Small intestine (tissue), 16 donors: ENCODE measurements at places on chromosomes 16 and 17.

GRCh38 chr16:75640598-75640997 lies 6.9 kb downstream of the KARS1 start:
- DNase-seq = no peak

- DNase-seq = no peak
Measured at GRCh38 chr17:31533546-31534155, 142.2 kb downstream of the RAB11FIP4 start.

DNA sequence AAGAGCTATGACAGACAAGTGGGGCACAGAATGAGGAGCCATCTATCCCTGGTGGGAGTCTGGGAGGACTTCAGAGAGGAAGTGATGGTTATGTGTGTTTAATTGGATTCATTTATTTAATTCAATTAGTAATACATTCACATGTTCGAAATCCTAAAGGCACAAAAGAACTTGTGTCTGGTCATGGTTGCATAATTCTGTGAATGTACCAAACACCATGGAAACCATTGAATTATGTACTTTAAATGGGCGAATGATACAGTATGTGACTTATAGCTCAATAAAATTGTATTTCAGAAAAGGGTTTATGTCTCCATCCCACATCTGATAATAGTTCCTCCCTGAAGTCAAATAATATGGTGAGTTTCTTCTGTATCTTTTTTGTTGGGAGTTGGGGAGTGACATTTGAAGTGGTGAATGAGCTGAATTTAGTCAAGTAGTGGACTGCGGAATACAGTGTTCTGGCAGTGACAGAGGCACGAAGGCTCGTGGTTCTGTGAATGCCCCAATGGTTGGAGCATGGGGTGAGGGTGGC lies 19.8 kb upstream of the G6PC1 start:
- no peak for DNase-seq

DNA sequence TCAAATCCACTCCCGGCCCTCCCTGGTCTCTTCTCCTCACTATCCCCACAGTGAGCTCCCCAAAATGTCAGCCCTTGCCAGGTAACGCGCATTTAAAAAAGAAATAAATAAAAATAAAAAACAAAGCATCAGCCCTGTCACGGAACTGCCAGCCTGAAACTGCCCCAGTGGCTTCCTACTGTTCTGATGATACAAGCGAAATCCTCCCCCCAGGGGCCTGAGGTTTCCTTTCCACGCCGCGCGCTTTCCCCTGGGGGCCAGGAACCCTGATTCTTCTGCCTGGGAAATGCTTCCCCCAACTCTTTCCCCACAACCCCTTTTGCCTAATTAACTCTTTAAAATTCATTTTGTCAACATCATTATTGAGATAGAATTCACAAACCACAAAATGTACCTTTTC lies 12.2 kb upstream of the RPH3AL start:
- DNase-seq = no peak

- DNase-seq = no peak
Measured at GRCh38 chr17:38568845-38569510, 36.8 kb downstream of the SRCIN1 start.

DNA sequence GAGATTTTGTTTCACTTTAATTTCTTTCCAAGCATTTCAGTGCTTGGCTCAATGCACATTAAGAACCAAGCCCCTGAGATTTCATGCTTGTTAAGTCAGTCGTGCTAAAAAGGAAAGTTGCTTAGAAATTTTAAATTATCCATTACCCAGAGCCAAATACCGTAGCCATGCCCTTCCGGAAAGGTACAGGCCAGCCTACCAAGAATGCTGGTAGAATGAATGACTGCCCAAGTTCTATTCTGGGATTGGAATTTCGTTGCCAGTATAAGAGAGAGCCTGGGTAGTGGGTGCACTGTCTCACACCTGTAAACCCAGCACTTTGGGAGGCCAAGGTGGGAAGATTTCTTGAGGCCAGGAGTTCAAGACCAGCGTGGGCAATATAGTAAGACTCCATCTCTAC lies 194.0 kb downstream of the KATNIP start:
- DNase-seq = no peak

GRCh38 chr16:69870761-69871160 lies 80.4 kb upstream of the CLEC18A start:
- no peak for DNase-seq

DNA sequence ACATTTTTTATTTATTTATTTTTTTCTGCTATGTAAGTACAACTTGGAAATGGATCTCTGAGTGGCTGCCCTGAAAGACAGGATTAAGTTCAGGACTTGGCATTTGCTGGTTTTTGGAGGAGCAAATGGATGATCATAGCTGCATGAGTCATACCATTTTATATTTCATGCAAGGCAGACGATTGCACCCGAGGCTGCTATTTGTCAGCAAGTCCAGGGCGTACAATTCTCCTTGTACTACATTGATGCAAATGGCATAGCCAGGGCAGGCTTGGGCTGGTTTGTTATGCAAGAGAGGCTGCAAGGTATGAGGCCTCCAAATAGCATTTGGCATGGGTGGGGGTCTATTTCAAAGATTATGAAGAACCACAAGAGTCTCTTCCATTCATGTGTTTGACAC lies 81.2 kb upstream of the CACNG3 start:
- no peak for DNase-seq

GRCh38 chr16:53991754-53992378 lies 287.9 kb downstream of the FTO start:
- DNase-seq = no peak

GRCh38 chr16:48076455-48077012 lies 79.3 kb downstream of the ABCC12 start:
- DNase-seq = no peak

GRCh38 chr17:5183410-5183793 lies 8.3 kb downstream of the ZNF594 start:
- no peak for DNase-seq

- DNase-seq = no peak
Measured at GRCh38 chr17:19333132-19333440, 29.4 kb downstream of the B9D1 start.

GRCh38 chr16:87828071-87828906 lies 41.0 kb downstream of the SLC7A5 start:
- no peak for DNase-seq

GRCh38 chr16:85213926-85214675 lies 101.8 kb upstream of the CIBAR2 start:
- no peak for DNase-seq

- peak; percentile 72 for DNase-seq
Measured at GRCh38 chr17:41775394-41776226, 10.9 kb downstream of the JUP start.
